ENCODE measurements at places on chromosomes 2 and 18.
A peak's percentile ranks its signal among the peaks of the same experiment; 100 is the strongest.

- DNase-seq, result peak; percentile 46
Observed at GRCh38 chr2:152028182-152028862, 70.5 kb downstream of the CACNB4 start.

GRCh38 chr2:111710085-111710484 is 173.9 kb downstream of the ANAPC1 start:
- no peak for DNase-seq

GRCh38 chr2:86319700-86320580 is 17.5 kb downstream of the REEP1 start:
- no peak for DNase-seq

DNA sequence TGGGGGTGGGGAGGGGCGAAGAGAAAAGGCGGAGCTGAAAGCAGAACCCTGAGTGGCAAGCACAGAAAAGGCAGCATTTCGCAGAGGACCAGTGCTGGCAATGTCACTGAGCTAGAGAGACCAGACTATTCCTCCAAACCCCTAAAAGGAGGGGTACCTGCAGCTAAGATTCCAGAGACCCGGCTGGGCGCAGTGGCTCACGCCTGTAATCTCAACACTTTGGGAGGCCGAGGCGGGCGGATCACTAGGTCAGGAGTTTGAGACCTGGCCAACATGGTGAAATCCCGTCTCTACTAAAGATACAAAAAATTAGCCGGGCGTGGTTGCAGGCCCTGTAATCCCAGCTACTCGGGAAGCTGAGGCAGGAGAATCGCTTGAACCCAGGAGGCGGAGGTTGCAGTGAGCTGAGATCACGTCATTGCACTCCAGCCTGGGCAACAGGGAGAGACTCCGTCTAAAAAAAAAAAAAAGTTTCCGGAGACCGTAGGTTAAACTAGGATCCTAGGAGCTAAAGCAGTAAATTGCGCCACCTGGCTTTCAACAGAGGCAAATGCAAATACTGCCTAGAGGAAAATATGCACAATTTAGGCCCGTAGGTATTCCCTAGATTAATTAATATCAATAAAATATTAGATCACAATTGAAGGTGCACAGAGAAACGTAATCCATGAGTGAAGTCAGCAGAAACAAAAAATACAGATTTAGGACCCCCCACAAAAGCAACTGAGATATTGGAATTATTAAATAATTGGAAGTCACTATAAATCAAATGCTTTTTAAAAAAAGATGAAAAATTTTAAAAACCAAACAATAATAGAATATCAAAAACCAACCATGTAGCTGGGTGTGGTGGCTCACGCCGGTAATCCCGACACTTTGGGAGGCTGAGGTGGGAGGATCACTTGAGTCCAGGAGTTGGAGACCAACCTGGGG is 4.9 kb downstream of the UCN start:
- peak; percentile 67 for DNase-seq

GRCh38 chr2:49261781-49262180 is 107.5 kb upstream of the FSHR start:
- no peak for DNase-seq

DNA sequence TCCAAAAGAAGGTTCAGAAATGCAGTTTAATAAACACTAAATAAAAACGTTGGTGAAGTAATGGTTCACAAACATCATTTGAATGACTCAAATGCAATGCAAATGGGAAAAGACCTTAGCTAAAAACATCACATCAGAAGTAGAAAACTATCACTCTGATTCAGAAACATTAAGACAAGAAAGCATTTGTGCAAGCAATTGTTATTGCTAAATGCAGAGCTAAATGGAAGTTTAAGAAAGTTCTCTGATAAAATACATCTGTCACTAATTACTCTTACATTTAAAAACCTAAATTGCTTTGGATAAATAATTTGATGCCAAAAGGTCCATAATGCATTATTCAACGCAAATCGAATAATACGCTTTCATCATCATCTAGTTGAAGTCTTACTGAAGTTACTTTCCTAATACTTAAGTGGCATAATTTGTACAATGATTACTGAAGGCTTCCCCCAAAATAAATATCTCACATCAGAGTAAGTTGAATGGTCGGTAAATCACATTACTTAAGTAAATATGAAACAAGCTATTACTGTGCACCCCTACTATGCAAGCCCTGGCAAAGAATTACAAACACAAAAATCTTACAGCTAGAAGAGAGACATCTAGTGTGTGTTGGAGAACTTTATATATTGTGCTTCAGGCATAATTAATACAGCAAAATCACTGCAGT is 105.7 kb upstream of the KCTD1 start:
- DNase-seq, result no peak

GRCh38 chr2:7430421-7430868 is 513.2 kb downstream of the RNF144A start:
- DNase-seq, result no peak

- DNase-seq, result peak; percentile 63
Observed at GRCh38 chr18:34031810-34032209, 192.9 kb downstream of the NOL4 start.

DNA sequence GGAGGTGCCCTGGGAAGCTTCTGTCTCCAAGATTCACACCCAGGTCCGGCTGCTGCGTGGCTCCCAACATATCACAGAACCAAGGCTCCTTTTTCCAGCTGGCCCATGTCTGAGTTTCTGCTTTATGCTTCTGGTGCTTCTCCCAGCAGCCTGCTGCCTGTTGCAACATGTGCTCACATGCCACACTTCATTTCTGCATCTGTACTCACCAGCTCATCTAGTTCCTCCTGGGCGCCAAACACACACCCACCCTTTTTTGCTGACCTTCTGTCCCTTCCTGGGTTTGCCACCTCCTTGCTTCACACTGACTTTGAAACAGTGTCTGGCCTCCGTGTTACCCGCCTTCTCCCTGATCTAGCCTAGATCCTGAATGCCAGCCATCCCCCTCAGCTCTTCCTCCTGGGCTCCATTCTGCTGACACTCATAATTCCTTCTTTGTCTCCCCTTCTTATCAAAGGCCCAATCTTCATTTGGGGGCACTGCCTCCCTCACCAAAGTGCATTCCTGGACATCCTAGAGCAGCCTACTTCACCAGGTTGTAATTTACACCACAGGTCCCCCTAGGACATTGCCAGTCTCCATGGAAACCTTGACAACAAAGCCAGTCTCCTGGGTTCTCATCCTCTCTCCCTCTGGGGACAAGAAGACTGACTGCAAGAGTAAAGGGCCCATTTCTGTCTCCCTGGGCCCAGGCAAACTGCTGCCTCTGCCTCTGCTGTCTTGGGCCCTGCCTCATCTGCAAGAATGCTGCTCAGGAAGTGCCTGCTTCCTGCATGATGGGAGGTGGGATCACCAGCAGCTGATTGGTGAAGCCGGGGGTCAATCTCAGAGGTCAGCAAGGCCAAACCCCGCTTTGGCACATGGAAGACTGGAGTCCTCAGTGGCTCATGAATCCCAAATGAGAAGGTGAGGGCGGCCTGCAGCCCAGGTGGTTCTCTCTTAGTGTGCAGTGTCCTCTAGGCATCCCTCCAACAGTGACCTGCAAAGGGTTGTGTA is 13.9 kb upstream of the PROM2 start:
- no peak for DNase-seq
